ENCODE measurements at places on chromosomes 12 and 14. TPM values are rescaled to one million over a fixed set of nuclear protein-coding genes. Genes with fewer than 3 reads are reported as not detected.

SSTR1 gene
- 0.63 TPM for total RNA-seq

INHBE gene
- not detected for total RNA-seq

TDRD9 gene
- 0.10 TPM for total RNA-seq

PAH gene
- not detected for total RNA-seq

CCDC85C gene
- total RNA-seq = 9.7 TPM

SMCO3 gene
- 0.12 TPM for total RNA-seq

- DNase-seq = no peak
Measured at GRCh38 chr14:100069161-100069800, 4.1 kb downstream of the EVL start.

DNA sequence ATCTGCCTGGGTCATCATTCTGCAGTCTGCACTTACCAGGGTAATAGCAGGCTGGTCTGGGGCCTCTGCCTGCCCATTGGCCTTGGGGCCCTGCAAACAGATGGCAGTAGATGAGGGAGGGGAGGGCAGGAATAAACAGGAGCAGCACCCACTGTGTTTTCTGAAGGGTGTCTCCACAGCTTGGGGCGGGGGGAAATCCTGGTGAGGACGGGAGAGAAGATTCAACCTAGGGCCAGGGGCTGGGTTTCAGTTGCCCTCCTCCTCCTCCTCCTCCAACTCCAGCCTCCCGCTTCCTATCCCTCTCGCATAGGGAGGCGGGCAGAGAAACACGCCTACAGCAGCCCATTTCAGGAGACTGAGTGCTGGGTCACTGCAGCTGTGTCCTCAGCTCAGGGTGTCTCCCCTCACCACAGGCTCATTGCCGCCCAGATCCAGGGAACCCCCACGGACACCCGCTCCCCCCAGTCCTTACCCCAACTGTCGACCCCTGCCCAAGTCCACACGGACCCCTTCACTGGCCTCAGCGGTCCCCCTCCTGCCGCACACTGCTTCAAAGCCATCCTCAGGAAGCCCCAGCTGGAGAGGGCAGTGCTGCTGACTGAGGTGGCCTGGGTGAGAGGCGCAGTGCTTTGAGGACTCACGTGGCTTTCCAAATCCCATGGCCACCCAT, 9.1 kb upstream of the KRT80 start:
- DNase-seq = no peak

GRCh38 chr12:108604208-108604941, 6.5 kb upstream of the TMEM119 start:
- no peak for DNase-seq

DNA sequence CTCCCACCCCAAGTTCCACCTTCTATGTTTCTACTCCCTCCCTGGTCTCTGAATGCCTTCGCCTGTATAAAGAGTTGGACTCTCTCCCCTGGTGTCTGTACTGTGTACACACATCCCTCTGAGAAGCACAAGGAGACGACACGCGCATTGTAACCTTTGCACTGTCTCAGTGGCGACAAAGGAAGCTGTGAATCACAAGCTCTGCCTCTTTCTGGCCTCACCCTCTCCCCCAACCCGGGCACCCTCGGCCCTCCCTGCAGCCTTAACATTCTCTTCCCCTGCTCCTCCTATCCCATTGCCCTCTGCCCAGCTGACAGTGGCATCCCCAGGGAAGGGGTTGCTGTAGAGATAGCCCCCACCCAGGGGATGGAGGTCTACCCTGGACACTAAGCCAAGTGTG, 2.5 kb upstream of the SMARCD1 start:
- DNase-seq = no peak

DNA sequence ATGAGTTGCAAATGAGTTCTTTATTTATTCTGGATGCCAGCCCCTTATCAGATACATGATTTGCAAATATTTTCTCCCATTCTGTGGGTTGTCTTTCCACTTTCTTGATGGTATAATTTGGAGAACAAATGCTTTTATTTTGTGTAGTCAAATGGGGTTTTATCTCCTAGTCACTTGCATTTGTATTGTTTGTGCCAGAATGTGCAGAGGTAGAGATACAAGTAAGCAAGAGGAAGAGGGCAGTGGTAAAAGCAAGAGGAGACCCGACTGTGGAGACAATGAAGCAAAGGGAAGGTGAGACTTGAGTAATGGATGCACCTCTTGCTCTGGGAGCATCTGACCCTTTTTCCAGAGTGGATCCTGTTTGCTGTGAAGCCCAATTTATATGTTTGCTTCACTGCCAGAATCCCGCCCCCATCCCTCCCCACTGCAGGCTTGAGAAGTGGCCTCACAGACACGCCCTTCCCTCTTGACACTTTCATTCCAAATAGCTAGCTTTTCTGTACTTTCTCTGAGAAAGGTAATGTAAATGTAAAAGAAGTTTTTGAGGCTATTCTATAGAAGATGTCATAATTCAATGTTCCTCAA, 786 bp upstream of the PFKM start:
- DNase-seq = no peak

GRCh38 chr12:8681129-8681884, 16.5 kb upstream of the RIMKLB start:
- DNase-seq = peak; percentile 98

- no peak for DNase-seq
Measured at GRCh38 chr12:27428466-27428865, 18.1 kb upstream of the SMCO2 start.

- no peak for DNase-seq
Measured at GRCh38 chr12:68497107-68497506, 113.6 kb upstream of the RAP1B start.

DNA sequence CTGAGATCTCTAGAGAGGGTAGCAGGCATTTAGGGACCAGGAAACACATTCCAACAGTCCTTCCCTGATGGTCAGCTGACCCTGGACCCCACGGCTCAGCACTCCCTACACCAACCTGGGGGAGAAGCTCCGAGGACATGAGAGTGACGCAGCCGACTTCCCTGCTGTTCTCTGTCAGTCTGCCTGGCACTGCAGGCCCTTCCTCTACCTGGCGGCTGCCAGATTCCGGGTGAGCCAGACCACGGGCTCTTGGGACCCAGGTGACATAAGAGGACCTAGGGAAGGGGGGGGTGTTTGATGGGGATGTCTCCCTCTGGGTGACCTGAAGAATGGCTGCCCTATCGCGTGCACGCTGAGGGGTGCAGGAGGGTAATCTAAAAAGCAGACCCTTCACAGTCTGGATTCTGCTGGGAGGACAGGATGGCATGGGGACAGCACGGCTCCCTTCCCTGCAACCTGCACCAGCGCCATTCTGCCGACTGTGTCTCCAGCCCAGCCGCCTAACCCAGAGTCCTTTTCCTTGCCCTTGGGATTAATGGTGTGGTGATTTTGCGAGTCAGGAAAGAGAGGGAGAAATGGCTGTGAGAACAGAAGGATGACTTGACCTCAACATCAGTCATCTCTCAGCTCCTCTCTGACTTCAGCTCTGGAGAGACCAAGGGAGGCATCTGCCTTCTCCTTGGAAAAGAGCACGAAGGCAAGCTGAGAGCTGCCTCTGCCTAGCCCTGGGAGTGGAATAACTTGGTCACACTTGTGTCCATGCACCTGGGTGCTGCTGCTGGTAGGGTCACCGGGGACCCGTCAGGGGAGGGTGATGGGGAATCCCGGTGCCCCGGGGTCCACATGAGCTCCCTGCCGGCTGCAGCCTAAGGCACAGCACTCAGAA, 158.5 kb downstream of the CALM1 start:
- DNase-seq = no peak

- no peak for DNase-seq
Measured at GRCh38 chr12:59268295-59268809, 327.5 kb upstream of the SLC16A7 start.

GRCh38 chr12:50042693-50043092, 14.7 kb upstream of the ASIC1 start:
- DNase-seq = no peak

DNA sequence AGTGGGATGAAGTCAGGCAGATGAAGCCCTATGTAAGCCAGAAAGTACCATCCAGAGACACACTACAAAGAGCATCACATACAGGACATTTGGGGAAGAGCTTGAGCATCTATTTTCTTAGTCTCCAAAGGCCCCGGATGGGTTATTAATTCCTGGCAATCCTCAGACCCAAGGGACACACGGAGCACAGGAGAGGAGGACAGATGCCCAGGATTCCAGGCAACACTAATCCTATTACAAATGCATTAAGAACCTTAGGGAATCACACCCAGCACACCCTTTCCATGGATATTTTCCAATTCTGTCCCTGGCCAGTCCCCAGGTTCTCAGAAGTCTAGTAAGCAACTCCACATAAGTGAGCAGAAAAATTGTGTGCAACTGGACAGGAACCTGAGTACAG, 65.9 kb downstream of the CMKLR1 start:
- DNase-seq = no peak

GRCh38 chr12:47813511-47814196, 6.0 kb downstream of the HDAC7 start:
- DNase-seq = no peak

DNA sequence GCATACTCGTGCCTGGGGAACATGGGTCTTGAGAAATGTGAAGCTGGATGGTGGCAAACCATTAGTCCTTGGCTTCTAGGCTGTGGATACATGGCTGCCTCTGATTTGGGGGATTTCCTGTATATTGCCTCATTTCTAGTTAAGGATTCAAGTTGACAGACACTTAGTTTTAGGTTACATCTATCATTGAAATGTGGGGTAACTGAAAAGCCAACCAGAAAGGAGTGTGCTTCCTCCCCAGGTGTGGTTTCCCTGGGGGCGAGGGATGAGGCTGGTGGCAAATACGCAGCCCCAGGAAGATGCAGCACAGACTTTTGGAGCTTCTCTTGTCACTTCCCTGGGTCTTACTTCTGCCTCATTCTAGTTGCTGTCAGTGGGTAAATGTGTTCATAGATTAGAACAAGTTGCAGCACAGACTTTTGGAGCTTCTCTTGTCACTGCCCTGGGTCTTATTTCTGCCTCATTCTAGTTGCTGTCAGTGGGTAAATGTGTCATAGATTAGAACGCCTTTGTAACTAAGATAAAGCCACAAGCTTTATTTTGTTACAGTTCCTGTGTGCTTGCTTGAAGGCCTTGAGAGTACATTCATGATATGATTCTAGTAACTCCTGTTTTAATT, 85.1 kb downstream of the BORCS5 start:
- no peak for DNase-seq
